ENCODE measurements at places on chromosomes 11 and 22.

DNA sequence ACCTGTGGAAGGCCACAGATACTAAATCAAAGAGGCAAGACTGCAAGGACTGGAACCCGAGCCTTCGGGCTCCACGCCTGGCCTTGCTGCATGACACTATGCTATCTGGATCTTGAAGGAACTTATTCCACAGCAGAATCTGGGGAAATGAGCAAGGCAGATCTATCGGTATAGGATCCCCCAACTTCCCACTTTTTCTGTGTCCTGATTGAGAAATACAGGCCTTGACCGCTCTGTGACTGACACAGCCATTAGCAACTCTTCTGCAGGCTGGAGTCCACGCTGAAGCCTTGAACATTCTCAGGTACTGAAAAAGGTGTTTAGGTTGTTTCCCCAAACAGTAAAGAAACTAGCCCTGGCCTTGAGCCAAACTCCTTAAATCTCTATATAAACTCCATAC, 241.2 kb upstream of the NARS2 start:
- DNase-seq: no peak

- no peak for DNase-seq
These were observed 19.0 kb downstream of the TMEM258 start for GRCh38 chr11:61773356-61773755.

DNA sequence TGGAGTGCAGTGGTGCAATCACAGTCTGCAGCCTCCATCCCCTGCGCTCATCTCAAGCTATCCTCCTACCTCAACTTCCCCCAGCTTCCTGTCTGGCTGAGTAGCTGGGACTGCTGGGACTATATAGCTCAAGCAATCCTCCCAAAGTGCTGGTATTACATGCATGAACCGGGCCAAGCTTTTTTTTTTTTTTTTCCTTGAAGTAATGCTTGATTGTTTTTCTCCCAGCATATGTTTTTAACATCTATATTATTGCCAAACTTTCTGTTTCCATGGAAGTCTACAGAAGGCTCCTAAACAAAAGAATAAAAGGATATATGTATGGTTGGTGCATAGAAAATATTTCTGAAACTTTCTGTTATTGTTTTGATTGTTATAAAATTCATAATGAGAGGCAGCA, 853.6 kb downstream of the KCNA4 start:
- no peak for DNase-seq

GRCh38 chr11:1733009-1733715, 17.2 kb downstream of the IFITM10 start:
- no peak for DNase-seq

DNA sequence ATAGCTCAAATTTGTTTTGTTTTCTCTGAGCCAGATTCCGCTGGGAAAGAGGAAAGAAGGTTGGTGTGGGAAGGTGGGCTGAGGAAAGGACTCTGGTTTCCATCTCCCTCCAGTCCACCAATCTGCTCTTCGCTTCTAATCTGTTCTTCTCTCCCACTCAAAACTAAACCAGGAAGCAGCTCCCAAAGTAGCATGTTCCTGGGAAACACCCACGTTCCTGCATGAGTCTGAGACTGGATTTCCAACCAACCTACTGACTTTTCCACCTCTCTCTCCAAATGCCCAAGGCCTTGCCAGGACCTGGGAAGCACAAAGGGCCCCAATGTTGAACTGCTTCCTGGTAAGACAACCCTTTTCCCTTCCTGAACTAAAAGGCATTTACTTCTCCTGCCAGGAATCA, 110.2 kb downstream of the WT1 start:
- no peak for DNase-seq

DNA sequence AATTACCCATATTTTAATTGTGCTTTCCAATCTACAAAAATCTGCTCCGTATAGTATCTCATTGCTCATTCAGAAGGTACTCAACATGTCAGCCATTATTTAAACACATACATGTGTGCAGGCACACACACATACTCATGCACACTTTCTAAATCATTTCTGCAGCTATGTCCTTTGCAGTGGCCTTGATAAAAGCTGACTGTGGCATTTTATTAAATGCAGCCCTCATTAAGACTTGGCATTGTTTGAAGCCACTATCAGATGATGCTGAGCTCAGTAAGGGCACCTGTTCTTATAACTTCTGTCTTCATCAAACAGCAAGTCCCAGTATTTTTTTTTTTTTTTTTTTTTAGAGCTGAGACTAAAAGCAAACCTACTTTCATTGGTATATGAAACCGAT, 1071.9 kb upstream of the CCDC90B start:
- no peak for DNase-seq

GRCh38 chr11:33520112-33520511, 180.5 kb downstream of the C11orf91 start:
- DNase-seq: no peak

- no peak for DNase-seq
These were observed 1.0 kb upstream of the POLD4 start for GRCh38 chr11:67354075-67355022.

DNA sequence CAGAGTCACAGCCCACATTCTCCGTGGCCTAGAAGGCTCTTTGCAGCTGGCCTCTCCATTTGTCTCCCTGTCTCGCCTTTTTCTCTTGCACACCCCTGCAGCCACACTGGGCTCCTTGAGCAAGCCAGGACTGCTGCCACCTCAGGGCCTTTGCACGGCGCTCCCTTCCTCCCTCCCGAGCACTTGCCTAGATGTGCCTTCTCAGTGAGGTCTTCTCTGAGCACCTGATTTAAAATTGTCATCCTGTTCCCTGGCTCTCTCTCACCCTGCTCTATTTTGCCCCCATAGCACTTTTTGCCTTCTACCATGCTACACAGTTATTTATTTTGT, 102.9 kb upstream of the THY1 start:
- no peak for DNase-seq

DNA sequence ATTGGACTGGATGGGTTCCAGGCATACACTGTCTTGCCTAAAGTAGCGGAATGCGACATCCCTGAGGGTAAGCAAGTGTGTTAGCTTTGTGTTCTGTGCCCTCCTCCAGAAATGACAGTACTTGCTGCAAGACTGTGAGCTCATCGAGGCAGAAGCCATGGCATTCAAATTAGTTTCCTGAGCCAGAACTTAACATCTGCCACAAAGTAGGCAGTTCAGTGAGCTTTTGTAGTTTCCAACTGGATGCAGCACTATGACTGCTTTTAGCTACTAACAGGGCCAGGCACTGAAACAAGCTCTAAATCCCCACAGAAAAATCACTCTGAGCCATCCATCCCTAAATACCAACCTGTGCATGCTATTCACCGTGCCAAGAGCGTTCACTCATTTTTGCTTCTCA, 1.2 kb upstream of the FAR1 start:
- no peak for DNase-seq

DNA sequence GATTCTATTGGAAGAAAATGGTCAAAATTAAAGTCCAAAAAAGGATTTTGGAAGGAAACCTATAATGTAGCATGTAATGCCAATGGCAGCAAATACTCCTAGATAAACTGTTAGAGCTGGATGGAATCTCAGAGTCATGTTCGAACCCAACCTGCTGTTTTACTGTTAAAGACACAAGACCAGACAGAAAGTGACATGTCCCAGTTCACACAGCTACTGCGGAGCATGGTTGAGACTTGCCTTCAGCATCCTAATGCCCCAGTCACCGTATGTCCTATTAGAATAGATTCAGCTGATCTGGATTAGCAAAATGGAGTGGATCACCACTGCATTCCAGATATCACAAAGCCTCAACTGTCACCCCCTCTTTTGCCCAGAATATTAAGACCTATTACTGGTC, 14.9 kb downstream of the PISD start:
- no peak for DNase-seq

DNA sequence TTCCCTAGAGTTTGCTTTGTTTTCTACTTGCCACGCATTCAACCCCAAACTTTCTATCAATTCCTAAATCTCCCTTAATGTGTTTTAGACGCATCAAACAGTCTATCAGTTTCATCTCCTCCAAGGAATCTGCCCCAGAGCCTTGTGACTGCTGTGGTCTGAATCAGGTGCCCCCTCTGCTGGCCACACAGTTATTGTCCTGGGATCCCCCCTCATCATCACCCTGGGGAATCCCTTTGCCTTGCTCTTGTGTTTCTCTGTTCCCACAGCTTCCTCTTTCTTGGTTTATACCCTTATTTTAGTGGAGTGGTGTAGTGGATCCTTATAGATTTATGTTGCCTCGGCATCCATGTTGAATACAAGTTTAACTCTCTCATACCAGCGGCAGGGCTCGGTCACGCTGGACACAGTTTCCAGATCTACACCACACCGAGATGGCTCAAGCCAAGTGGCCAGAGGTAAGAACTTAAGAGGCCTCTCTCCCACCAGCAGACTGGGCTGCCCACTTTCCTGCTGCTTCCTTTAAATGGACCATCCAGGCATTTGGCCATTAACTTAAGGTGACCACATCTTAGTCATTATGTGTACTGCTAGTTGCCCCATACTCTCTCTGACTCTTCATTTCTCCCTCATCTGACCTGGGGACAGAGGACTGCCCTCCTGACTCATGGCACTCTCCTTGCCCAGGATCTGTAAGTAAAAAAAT, 8.2 kb downstream of the UPB1 start:
- DNase-seq: no peak

- DNase-seq: no peak
These were observed 284.0 kb downstream of the LRRC4C start for GRCh38 chr11:41175304-41175972.

GRCh38 chr11:2464451-2465165, 19.8 kb downstream of the KCNQ1 start:
- no peak for DNase-seq

DNA sequence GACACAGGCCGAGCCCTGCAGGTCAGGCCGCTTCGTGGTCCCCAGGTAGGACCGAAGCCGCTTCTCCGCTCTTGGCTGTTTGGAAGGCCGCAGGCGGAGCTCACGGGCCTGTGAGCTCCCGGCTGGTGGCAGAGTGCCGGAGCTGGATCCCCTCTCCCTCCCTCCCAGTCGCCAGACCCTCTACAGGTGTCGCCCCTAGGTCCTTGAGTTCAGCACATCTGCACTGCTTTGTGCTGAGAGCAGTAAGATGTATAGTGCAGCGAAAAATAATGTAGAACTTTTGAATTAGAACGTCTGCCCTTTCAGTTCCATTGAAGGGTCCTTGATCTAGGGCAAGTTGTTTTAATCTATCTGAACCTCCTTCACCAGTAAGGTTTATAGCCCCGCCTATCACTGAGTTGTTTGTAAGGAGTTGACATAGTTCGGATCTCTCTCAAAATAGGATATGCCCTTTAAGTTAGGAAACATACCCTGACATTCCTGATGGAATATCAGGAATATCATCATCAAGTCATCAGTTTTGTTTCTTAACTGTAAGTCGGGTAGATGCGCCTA, 419 bp downstream of the ANKRD49 start:
- no peak for DNase-seq

- DNase-seq: no peak
These were observed 48.2 kb downstream of the ST3GAL4 start for GRCh38 chr11:126403658-126404057.

GRCh38 chr11:690738-691633, 4.0 kb downstream of the DEAF1 start:
- no peak for DNase-seq

DNA sequence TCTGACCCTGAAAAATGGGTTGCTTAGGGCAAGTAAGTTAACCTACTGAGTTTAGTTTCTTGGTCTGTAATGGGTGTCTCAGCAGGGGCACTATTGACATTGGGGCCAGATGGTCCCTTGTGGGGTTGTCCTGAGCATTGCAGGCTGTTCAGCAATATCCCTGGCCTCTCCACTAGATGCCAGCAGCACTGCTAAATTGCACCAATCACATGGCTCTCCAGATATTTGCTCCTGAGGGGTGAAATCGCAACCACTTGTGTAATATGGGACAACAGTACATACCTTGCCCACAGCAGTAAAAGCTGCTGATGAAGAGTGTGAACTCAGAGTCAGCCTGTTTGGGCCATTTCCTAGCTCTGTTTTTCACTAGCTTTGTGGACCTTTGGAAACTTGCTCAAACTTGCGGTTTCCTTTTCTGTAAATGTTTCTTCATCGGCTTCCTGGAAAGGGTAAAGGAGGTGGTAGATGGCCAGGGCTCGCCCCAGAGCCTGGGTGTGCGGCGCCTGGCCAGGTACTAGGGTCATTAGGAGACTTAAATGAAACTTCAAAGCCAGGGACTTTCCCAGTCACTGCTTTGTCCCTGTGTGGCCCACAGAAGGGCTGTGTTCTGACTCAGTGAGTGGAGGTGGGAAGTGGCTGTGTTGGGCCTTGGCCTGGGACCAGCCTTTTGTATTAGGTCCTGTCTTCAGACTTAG, 13.0 kb downstream of the NCF4 start:
- DNase-seq: no peak

- DNase-seq: no peak
These were observed 97.4 kb downstream of the ARL14EP start for GRCh38 chr11:30420233-30420787.

- no peak for DNase-seq
These were observed 352.7 kb upstream of the MPPED2 start for GRCh38 chr11:30938810-30939209.

DNA sequence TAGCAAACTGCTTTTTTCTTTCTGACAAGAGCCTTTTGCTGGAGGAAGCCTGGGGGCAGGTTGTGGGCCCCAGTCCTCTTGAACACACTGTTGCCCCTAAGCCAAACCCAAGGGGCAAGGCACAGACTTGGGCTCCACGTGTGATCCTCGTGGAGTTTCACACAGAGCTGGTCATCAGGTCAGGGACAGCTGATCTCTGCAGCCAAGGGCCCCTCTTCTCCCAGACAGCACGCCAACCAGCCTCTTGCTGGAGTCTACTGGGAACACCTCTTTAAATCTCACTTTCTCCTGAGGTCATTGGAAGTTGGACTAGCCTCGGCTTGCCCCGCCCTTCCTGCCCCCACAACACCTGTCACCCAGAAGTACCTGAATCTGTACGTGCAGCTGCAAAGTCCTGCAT, 39.8 kb downstream of the C11orf58 start:
- DNase-seq: no peak

DNA sequence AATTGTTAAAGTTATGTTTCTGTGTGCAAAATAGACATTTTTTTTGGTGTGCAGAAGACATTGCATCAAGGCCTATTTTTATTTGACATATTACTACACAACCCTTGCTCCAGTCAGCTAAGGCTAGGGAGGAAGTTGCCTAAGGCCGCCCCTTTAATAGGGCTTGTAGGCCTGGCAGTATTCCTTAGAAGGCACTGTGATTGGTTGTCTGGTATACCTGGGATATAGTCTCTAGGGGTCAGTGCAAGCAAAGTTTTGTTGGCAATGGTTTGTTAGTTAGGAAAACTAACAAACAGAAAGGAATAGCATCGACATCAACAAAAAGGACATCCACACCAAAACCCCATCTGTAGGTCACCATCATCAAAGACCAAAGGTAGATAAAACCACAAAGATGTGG, 16.9 kb downstream of the CCDC15 start:
- no peak for DNase-seq

GRCh38 chr11:65563601-65564000, 5.4 kb upstream of the LTBP3 start:
- DNase-seq: no peak

GRCh38 chr11:88179141-88179540, 3.9 kb upstream of the RAB38 start:
- DNase-seq: no peak
